ENCODE measurements at places on chromosomes 11 and 22. TPM values are rescaled to one million over a fixed set of nuclear protein-coding genes. Genes with fewer than 3 reads are reported as not detected.

The THOC5 gene
- 29.2 TPM for total RNA-seq

The MYBPC3 gene
- total RNA-seq, result 0.08 TPM

The TRIM22 gene
- total RNA-seq, result 0.83 TPM

The RTN4RL2 gene
- 80.4 TPM for total RNA-seq

The LRRC51 gene
- 6.9 TPM for total RNA-seq

The CARNS1 gene
- 0.16 TPM for total RNA-seq

The TTC28 gene
- 3.1 TPM for total RNA-seq

The SCN3B gene
- total RNA-seq, result 0.13 TPM

The INSC gene
- 0.06 TPM for total RNA-seq

The MYOD1 gene
- 0.06 TPM for total RNA-seq

The OR52K1 gene
- total RNA-seq, result not detected

The PRSS23 gene
- total RNA-seq, result 400 TPM

The DUSP8 gene
- total RNA-seq, result 0.84 TPM

The PLAAT3 gene
- 59.2 TPM for total RNA-seq

The LUZP2 gene
- total RNA-seq, result not detected

The OR51G1 gene
- not detected for total RNA-seq

The CTTN gene
- 192 TPM for total RNA-seq

The PAMR1 gene
- not detected for total RNA-seq

The PDE2A gene
- total RNA-seq, result 2.1 TPM

The WNT7B gene
- 51.2 TPM for total RNA-seq

The NRXN2 gene
- 0.13 TPM for total RNA-seq

The RPS13 gene
- total RNA-seq, result 1,269 TPM

The GLYATL1B gene
- not detected for total RNA-seq
